K562 (cell line): ENCODE measurements at places on chromosomes 4 and X. TPM values are rescaled to one million over a fixed set of nuclear protein-coding genes. Genes with fewer than 3 reads are reported as not detected.

- peaks cover 35% of the 10 kb centered on the region for H3K4me1 ChIP-seq
- no peak overlapping the region for H3K4me3 ChIP-seq
- no peaks in the 10 kb centered on the region for H3K36me3 ChIP-seq
- peak overlapping the region; percentile 3; the same call in 1 of the 3 replicates for H3K27ac ChIP-seq
- DNase-seq = no peak
- H3K27me3 ChIP-seq = no peaks in the 10 kb centered on the region
Measured at GRCh38 chr4:40190880-40191815, 5.7 kb upstream of the RHOH start.

- no peak overlapping the region for H3K27ac ChIP-seq
- no peaks in the 10 kb centered on the region for H3K36me3 ChIP-seq
- no peaks in the 10 kb centered on the region; the same call in 1 of the 2 replicates for H3K4me1 ChIP-seq
- H3K27me3 ChIP-seq = no peaks in the 10 kb centered on the region
- no peak for DNase-seq
- no peak overlapping the region for H3K4me3 ChIP-seq
Measured at GRCh38 chr4:38539501-38539900, 124.5 kb upstream of the KLF3 start.

DNA sequence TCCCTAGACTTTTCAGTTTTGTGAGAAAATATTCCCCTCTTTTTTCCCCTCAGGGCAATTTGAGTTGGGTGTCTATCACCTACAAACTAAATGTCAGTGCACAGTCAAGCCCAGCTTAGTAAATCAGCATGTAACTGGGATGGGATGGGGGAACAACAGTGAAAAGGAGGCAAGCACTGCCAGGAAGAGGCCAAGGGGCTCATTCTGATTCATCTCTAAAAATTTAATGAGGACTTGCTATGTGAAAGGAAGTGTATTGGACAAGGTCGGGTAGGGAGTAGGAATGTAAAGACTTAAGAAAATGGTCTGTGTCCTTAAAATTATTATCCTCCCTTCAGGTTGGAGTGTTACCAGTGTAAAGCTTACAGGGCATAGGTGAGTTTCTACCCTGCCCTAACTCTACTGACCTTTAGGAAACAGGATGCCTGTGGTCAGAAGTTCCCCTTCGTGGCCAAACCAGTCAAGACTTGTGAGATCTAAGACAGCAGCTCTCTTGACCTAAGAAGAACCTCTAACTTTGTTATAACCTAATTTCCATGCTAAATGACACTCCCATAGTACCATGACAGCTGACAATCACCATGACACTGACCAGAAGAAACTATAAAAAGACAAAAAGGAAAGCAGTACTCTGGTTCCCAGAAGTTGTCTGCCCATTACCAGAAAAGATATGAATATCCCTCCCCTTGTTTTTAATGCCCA, 194.4 kb upstream of the LDB2 start:
- no peak overlapping the region for H3K4me3 ChIP-seq
- no peaks in the 10 kb centered on the region for H3K36me3 ChIP-seq
- H3K4me1 ChIP-seq = no peaks in the 10 kb centered on the region
- H3K27me3 ChIP-seq = no peaks in the 10 kb centered on the region
- H3K27ac ChIP-seq = no peak overlapping the region

DNA sequence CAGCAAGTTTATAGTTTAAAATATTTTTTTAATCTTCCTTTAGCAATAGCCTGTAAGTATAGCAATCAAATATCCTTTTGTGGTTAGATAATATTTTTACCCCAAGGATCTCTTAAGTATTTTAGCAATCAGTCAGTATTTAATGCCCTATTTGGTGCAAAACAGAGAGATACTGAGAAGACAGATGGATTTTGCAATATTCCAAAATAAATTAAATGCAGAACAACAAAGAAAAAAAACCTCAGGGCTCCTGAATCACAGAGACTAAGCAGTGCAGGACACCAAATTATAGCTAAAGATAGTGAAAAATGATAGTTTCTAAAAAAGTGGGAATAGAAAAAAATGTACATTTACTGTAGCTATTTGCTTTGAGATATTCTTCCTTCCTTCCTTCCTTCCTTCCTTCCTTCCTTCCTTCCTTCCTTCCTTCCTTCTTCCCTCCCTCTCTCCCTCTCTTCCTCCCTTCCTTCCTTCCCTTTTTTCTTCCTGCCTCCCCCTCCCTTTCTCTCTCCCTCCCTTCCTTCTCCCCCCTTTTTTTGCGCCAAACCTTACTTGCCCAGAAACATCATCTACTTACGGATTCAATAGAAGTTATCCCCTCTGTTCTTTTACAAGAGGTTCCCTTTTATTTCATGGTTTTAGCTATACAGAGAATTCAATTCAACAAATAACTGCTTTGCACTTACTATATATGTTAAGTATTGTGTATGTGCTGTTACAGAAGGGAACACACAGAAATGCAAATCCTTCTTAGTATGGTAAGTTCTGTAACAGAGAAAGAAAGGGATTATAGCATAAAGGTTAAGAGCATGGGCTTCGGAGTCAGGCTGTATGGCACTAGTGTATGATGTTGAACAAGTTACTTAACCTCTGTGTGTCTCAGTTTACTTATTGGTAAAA, 219.0 kb downstream of the CPE start:
- H3K36me3 ChIP-seq = no peaks in the 10 kb centered on the region
- no peak overlapping the region for H3K27ac ChIP-seq
- DNase-seq = no peak
- no peak overlapping the region for H3K4me3 ChIP-seq
- H3K27me3 ChIP-seq = no peaks in the 10 kb centered on the region

GRCh38 chr4:41102414-41103092, 111.8 kb downstream of the APBB2 start:
- no peak for DNase-seq
- H3K36me3 ChIP-seq = no peaks in the 10 kb centered on the region

DNA sequence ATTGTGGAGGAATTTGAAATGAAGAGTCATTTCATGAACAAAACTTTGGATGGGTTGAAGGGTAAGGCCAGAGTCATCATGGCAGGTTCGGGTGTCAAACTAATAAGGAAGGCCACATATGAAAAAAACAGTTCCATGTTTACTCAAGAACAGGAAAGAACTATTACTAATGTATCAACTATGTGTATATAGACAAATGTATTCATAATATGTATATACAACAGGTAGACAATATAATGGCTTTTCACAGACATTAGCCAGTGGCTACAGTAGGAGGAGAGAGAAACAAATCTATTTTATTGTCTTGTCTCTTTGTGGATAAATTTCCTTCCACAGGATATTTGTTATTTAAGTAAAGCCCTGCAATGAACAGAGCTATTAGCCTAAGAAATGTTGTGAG, 101.1 kb downstream of the CBLL2 start:
- no peak overlapping the region for H3K4me3 ChIP-seq
- no peaks in the 10 kb centered on the region for H3K36me3 ChIP-seq
- H3K27me3 ChIP-seq = no peaks in the 10 kb centered on the region
- no peak for DNase-seq

GRCh38 chr4:174860588-174860987, 31.5 kb upstream of the GLRA3 start:
- H3K4me1 ChIP-seq = no peaks in the 10 kb centered on the region
- no peak for DNase-seq

DNA sequence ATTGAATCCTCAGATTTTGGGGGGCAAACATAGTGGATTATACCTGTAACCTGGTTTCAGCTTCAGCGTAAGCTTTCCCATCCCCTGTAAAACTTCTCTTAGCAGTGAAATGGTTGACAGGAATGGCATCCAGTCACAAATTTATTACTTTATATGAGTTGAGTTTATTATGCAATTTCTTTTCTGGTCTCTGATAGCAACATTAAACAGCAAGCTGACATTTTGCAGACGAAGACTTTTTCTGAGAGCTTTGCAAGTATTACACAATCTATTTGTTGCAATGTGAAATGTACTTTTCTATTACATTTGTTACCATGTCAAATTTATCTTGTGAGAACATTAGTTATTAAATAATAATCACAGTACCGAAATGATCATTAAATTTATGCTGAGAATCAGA, 60.6 kb downstream of the GSPT2 start:
- no peaks in the 10 kb centered on the region for H3K36me3 ChIP-seq
- H3K27me3 ChIP-seq = no peaks in the 10 kb centered on the region
- H3K27ac ChIP-seq = 0 out of 3 replicates have a peak overlapping the region, but pooled peaks have one; percentile 61
- H3K4me1 ChIP-seq = no peaks in the 10 kb centered on the region
- H3K4me3 ChIP-seq = peak overlapping the region; percentile 45
- no peak for DNase-seq

F8A2 gene
- 0.27 TPM in 1 of 2 replicates, not detected in the other for total RNA-seq

NPNT gene
- 0.20 and 0.22 TPM in 2 replicates for total RNA-seq

DMRTC1B gene
- total RNA-seq = not detected in 2 replicates

CXCL13 gene
- not detected in 2 replicates for total RNA-seq
